ENCODE measurements at places on chromosomes 2 and 18.

GRCh38 chr2:96875498-96876268 is 5.8 kb upstream of the SEMA4C start:
- DNase-seq: no peak

GRCh38 chr2:165804719-165805118 is 10.7 kb upstream of the GALNT3 start:
- DNase-seq: no peak

- no peak for DNase-seq
These were observed 66.8 kb upstream of the SPRED2 start for GRCh38 chr2:65499216-65499615.

- DNase-seq: no peak
These were observed 31.9 kb upstream of the GPC1 start for GRCh38 chr2:240403396-240404104.

GRCh38 chr2:49753344-49753985 is 599.1 kb upstream of the FSHR start:
- no peak for DNase-seq

DNA sequence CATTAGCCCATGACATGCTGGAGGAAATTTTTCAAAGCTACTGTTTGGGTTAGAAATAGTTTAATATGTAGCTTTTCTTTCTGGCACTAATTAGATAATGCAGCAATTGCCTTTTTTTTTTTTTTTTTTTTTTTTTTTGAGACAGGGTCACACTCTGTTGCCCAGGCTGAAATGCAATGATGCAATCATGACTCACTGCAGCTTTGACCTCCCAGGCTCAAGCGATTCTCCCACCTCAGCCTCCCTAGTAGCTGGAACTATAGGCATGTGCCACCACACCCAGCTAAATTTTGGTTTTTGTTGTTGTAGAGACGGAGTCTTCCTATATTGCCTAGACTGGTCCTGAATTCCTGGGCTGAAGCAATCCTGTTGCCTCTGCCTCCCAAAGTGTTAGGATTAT is 136.2 kb downstream of the SP100 start:
- no peak for DNase-seq

- no peak for DNase-seq
These were observed 80.6 kb downstream of the ADCYAP1 start for GRCh38 chr18:985212-985661.

DNA sequence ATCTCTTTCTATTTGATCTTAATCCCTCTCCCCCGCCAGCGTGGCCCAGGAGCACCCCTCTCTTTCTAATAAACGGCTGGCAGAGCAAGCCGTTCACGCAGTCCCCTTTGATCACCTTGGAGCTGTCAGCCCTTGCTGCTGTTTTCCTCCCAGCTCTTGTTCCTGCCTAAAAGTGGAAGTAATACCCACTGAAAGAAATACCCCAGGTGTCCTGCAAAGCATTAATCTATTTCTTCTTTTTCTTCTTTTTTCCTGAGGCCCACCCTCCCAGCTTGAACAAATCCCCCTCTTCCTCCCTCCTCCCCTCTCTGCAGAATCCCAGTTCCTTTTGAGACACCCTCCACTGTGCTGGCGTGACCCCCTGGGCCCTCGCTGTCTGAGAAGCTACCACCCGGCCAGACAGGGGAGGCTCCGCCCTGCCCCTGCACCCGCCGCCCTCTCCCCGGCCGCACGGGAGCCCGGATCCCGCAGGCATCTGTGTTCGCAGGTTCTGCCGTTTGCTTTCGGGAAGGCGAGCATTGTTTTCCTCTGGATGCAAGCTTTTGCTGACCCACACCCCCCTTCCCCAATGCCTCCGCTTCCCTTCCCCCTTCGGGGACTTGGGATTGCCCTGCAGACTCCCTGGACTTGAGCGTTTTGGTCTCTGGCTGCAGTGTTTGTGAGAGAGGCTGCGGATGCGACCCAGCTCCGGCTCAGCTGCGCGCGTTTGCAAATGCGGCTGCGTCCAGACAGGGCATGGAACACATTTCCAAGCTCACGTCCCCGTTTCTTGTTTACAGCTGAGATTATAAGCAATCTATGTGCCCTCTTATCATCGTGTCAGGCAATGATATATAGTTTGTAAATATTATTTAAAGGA is 631.5 kb downstream of the NYAP2 start:
- peak; percentile 30 for DNase-seq

DNA sequence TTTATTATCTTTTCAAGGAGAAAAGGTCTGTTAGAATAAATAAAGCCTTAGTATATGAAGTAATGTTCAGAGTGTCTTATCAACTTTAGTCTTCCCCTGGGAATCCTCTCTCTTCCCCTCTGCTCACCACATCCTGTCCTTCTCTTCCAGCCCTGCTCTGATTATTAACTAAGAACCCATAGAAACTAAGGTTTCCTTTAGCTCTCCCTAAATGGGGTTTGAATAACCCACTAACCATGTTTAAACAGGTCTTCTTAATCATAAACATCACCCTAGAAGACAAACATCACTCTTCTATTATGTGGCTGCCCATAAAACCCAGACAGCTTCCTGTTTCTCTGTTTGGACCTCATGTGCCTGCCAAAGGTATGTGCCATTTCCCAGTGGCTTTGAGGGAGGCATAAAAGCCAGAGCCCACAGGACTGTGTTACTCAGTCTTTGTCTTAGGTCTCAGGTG is 50.1 kb downstream of the SLC14A1 start:
- DNase-seq: no peak

GRCh38 chr2:174663550-174663949 is 65.9 kb upstream of the WIPF1 start:
- DNase-seq: no peak

- DNase-seq: no peak
These were observed 181.5 kb downstream of the TCF4 start for GRCh38 chr18:55406451-55406991.

DNA sequence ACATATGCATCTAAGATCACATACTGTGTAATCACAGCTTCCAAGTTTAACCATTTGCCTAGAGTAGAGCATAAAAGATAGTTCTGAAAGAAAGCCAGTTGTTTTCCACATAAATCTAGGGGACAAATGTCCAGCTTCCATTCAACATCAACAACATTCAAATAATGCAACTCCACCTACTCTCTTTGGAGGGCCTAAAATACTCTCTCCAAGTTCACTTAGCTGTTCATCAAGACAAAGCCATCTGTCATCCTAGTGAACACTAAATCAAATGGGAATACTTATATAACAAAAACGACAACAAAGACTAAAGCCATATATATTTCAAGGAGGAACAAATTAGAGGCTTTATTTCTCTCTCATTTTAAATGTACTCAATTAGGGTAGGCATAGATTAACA is 221.5 kb upstream of the CDH2 start:
- DNase-seq: no peak

DNA sequence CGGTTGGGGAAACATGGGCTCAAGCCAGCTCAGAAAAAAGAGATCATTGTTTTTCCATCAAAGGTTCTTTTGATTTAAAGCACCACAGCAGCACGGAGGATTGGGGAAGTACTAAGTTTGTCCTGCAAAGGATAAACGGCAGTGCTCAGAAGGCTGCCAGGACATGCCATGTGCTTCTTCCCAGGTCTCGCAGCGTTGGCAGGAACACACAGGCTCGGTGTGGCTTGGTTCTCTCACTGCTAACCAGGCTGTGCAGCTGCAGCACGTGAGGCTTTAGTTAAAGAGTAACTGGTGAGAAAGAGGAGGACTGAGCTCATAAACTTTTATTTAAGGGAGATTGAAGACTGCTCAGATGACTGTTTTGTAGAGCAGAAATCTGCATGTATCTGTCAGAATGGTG is 264.3 kb downstream of the TSN start:
- DNase-seq: peak; percentile 72

GRCh38 chr18:51525453-51526225 is 328.2 kb upstream of the MEX3C start:
- DNase-seq: no peak

DNA sequence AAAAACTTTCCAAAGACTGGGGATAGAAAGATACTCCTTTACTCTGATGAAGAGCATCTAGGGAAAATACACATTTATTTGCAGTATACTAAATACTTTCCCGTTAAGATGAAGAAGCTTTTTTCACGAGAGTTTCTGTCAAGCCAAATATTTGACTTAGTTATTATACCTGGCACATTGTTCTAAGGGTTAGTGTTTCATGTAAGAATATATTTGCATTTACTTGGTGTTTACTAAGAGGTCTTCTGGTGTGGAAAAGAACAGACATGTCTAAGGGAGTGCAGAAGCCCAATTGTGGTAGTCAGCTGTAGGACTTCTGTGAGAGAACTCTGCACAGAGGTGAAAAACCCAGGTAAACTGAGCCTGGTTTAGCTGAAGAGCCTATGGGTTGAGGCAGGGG is 457.6 kb upstream of the SOX11 start:
- DNase-seq: no peak

GRCh38 chr2:132760971-132761370 is 91.0 kb upstream of the LYPD1 start:
- DNase-seq: no peak

DNA sequence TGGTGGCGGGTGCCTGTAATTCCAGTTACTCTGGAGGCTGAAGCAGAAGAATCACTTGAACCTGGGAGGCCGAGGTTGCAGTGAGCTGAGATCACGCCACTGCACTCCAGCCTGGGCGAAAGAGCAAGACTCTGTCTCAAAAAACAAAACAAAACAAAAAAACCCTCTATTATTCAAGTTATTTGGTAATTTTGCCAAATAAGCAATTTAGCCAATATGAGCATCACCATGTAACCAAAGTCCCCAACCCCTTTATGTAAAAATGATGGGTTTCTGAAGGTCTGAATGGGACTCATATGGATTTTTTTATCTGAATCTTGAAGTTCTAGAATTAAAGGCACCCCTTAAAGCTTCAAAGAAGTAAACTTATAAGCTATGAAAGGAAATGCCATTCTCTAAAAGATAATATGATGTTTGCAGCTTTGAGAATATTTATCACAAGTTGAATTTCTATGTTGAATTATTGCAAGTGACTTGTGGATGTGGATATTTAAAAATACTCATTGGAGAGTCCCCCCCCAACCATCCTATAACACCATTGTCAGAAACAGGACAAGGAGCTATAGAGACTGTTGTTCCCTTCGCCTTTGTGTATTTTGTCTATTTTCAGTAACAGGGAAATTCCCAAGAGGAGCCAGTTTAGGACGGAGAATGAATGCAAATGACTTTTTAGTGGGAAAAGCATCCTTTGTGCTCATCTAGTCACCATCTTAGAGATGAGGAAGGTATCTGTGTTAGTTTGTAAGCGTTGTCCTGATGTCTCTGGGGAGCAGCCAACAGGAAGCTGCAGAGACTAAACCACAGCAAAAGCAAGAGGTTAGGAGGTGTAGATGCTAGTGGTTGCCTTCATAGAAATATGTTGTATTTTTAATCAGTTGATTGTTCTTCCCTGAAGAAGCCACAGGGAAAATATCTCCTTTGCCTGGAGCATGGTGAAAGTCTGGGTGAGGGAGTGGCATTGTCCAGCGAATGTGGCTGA is 68.3 kb downstream of the TET3 start:
- no peak for DNase-seq

GRCh38 chr2:203328760-203329540 is 756 bp downstream of the ABI2 start:
- peak; percentile 48 for DNase-seq

- no peak for DNase-seq
These were observed 20.9 kb upstream of the ACAA2 start for GRCh38 chr18:49834258-49834657.

GRCh38 chr2:149799013-149799705 is 211.6 kb upstream of the MMADHC start:
- DNase-seq: no peak

GRCh38 chr2:28134262-28134812 is 243.8 kb downstream of the BABAM2 start:
- DNase-seq: peak; percentile 89

DNA sequence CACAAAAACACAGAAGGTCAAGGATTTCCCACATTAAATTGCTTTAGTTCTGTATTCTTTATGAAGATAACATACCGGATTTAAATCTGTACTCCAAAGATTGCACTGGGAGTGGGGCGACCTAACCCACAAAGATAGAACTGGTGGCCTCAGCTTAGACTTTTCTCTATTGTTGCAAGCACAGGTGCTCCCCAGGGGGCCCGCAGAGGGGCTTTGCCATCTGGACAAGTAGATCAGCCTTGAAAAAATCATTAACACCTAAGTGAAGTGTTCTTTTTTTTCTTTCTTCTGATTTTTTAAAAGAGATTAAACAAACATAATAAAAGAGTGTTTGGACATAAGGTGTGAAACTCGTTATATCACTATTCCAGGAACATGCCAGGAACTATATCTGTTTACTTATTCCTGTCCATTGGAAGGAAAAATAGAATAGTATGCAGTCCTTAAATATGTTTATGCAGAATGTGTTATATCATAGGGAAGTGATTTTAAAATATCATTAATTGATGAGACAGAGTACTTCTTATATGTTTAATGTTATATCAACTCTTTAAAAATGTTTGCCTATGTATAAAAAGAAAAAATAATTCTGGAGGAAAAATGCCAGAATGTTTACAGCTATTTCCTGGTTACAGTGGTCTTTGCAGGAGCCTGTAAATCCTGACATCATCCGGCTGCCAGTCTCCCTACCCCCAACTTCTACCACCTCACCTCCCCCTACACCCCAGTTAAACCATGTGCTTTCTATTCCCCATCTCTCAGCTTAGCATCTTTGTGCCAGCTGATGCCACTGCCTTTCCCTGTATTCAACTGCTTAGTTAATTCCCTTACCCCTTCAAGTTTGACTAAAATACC is 679.2 kb downstream of the CNTNAP5 start:
- DNase-seq: no peak

- DNase-seq: no peak
These were observed 40.3 kb downstream of the RRM2 start for GRCh38 chr2:10162586-10163497.

GRCh38 chr18:63232826-63233225 is 86.7 kb downstream of the BCL2 start:
- no peak for DNase-seq

DNA sequence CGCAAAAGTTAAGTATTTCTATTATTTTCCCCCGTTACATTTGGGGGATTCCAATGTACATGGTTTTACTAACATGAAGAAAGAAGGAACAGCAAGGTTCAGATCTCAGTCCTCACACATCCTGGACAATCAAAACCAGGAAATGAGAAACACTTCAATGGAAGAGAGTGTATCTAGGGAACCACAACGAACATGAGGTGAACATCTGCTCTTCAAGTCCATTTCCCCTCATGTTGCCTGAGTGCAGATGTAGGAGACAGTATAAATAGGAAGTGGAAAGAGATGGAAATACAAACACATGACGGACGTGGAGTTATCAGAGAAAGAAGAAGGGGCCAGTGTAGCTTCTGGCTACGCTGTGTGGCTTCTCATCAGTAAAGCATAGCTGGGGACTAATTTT is 52.6 kb downstream of the CHN1 start:
- no peak for DNase-seq

- no peak for DNase-seq
These were observed 255.8 kb downstream of the ASXL3 start for GRCh38 chr18:33833842-33834241.

- DNase-seq: no peak
These were observed 36.7 kb downstream of the SLC9A4 start for GRCh38 chr2:102509749-102510148.
